ENCODE measurements at places on chromosomes 3 and 15. TPM values are rescaled to one million over a fixed set of nuclear protein-coding genes. Genes with fewer than 3 reads are reported as not detected.

The IFT57 gene
- polyA plus RNA-seq, result 201 TPM

GRCh38 chr3:65786890-65787289 lies 251.8 kb downstream of the MAGI1 start:
- no peak for DNase-seq
- H3K27me3 ChIP-seq, result no peaks in the 10 kb centered on the region
- H3K36me3 ChIP-seq, result no peaks in the 10 kb centered on the region
- no peak overlapping the region for H3K27ac ChIP-seq

DNA sequence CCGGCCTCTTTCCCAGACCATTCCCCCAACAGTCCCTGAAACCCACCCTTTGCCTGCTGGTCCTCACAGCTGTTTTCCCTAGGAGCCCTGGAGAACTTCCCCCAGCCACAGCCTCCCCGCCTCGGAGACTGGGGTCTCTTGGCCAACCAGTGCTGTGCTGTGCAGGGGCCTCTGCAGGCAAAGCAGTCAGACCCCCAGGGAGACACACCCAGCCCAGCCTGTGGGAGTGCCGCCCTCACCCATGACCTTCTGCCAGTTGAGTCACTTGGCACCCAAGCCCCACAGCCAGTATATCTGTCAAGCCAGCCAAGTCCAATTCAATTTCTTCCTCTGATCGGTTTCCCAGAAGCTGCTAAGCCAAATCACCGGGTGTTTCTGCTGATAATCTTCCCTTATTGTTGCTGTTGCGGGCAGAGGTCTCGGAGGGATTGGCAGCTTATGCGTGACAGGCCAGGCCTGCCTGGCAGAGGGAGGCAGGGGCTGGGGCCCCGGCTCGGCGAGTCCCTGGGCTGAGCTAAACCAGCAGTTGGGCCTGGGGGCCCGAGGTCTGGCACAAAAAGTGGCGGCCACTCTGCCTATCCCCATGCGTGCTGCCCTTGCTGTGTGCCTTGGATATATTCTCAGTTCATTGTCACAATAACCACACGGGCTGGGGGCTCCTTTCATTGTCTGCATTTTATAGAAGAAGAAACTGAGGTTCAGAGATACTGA lies 65.6 kb upstream of the SLC6A1 start:
- no peak overlapping the region for H3K27ac ChIP-seq
- no peaks in the 10 kb centered on the region for H3K4me1 ChIP-seq
- no peak overlapping the region for H3K4me3 ChIP-seq
- no peak for DNase-seq
- no peaks in the 10 kb centered on the region for H3K27me3 ChIP-seq
- peaks cover 6% of the 10 kb centered on the region for H3K36me3 ChIP-seq

DNA sequence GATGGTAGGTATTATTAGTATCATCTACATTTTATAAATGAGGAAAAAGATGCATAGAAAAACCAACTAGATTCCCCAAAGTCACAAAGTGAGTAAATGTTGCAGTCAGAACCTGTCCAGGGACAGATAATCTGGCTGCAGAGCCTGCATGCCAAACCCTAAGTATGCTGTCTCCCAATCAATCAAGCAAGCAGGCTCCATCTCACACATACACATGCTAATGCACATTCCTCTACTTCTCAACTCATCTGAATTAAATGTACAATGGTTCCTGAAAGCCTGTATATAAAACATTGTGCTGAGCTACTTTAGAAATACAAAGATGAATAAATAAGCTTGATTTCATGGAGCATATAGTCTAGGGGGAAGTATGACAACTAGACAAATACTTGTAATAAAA lies 101.0 kb downstream of the CBLB start:
- no peak overlapping the region for H3K27ac ChIP-seq
- H3K4me1 ChIP-seq, result peaks cover 43% of the 10 kb centered on the region
- H3K27me3 ChIP-seq, result no peaks in the 10 kb centered on the region
- H3K36me3 ChIP-seq, result peaks cover 26% of the 10 kb centered on the region
- no peak for DNase-seq

GRCh38 chr3:183438735-183439134 lies 10.3 kb upstream of the MCF2L2 start:
- H3K4me1 ChIP-seq, result peaks cover 9% of the 10 kb centered on the region
- peaks cover 19% of the 10 kb centered on the region for H3K27me3 ChIP-seq
- peaks cover 20% of the 10 kb centered on the region for H3K36me3 ChIP-seq

DNA sequence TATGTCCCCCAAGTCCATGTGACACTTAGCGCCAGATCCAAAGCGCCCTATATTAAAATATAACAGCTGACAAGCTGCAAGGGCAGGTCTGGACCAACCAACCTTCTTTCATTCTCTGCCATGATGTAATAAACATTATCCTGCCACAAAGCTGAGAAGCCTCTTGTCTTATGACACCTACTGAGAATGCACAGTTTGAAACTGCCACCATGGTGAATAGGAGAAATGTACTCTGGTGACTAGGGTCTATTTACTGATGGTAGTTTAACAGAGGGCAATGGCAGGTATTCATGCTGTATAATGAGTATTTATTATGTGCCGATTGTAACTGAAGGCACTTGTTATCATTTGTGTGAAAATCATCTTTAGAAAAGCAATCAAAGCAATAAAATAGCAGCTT lies 634.0 kb downstream of the OTOL1 start:
- H3K27ac ChIP-seq, result no peak overlapping the region
- DNase-seq, result no peak
- H3K4me3 ChIP-seq, result no peak overlapping the region
- no peaks in the 10 kb centered on the region for H3K27me3 ChIP-seq

Measured in naive B cell (primary cell).